ENCODE measurements at places on chromosomes 7 and 10. TPM values are rescaled to one million over a fixed set of nuclear protein-coding genes. Genes with fewer than 3 reads are reported as not detected.

The STEAP4 gene
- polyA plus RNA-seq = 0.32 TPM

The FAM237B gene
- 0.18 TPM for polyA plus RNA-seq

The AGAP4 gene
- 24.6 TPM for polyA plus RNA-seq

The EIF5AL1 gene
- 2.2 TPM for polyA plus RNA-seq

The ELOVL3 gene
- 0.42 TPM for polyA plus RNA-seq

The NCF1 gene
- 2.6 TPM for polyA plus RNA-seq

The ATP5MK gene
- polyA plus RNA-seq = 301 TPM

The CRPPA gene
- polyA plus RNA-seq = 4.4 TPM

The FLNC gene
- polyA plus RNA-seq = 152 TPM

The FAM221A gene
- polyA plus RNA-seq = 20.6 TPM

The MAD1L1 gene
- 30.8 TPM for polyA plus RNA-seq

The TBX20 gene
- polyA plus RNA-seq = not detected

The SCIN gene
- polyA plus RNA-seq = 7.8 TPM

The GPR158 gene
- 10.0 TPM for polyA plus RNA-seq

The MET gene
- polyA plus RNA-seq = 2.4 TPM
